Left ventricle myocardium superior (tissue), 1 donor: ENCODE measurements at places on chromosomes 2 and 18. TPM values are rescaled to one million over a fixed set of nuclear protein-coding genes. Genes with fewer than 3 reads are reported as not detected.

RFX8 gene
- not detected for total RNA-seq

ANKRD29 gene
- 9.8 TPM for total RNA-seq

DNA sequence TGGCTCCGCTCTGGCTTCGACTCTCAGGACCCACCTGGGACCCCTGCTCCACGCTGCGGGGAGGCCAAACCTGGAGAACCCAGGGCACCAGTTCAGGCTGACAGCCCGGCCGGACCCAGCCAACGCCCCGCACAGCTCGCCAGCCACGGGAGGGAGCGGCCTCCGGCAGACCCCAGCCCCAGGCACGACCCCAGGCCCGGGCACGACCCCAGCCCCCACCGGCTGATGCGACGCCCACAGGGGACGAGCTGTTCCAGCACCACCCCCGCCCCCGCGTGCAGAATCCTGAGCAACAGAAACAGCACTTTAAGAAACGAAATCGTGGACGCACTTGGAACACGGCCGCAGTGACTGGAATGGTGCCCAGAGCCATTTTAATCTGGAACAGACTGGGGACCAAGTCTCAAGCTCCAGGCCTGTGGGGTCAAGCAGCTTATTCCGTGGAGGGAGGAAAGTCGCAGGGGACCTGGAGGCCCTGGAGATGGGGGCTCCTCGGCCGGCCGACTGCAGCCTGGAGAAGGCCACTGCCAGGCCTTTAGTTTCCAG, 74.2 kb downstream of the MBP start:
- DNase-seq: peak; percentile 82

GRCh38 chr2:30990176-30990575, 148.1 kb downstream of the GALNT14 start:
- DNase-seq: no peak
